ENCODE measurements at places on chromosomes 2 and 18.

- no peak for DNase-seq
Observed at GRCh38 chr2:175463589-175464310, 282.2 kb upstream of the ATP5MC3 start.

DNA sequence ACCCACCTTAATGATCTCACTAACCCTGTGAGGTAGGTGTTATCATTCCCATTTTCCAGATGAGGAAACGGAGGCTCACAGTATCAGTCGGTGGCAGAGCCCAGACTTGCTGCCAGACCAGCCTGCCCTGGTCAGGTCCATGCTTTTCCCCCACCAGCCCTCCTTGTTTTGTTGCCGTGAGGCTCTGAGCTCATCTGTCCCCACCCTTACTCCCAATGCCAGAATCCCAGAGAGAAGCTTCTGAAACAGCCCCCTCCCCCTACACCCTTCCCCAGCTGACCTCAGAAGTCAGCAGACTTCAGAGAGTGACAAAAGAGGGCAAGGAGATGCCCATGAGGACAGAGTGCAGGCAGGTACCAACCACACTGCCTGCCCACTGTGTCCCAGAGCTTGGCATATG is 20.8 kb upstream of the TNS1 start:
- DNase-seq, result no peak

DNA sequence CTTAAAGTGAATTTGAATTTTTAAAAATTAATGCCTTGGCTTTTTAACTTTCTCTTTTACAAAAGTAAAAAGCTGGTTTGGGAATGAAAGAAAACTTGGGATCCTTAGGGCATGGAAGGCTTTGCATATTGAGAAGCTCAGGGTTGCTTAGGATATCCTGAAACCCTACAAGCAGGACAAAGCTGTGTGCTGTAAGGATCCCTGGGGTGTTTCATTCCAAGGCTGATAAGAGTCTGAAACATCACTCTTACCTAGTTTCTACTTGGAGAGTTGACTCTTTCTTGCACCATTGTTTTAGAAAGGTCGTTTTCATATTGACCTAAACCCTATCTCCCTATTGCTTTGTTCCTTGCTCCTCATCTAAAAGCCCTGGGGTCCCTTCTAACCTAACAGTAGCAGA is 325.9 kb upstream of the NT5C1B start:
- no peak for DNase-seq

DNA sequence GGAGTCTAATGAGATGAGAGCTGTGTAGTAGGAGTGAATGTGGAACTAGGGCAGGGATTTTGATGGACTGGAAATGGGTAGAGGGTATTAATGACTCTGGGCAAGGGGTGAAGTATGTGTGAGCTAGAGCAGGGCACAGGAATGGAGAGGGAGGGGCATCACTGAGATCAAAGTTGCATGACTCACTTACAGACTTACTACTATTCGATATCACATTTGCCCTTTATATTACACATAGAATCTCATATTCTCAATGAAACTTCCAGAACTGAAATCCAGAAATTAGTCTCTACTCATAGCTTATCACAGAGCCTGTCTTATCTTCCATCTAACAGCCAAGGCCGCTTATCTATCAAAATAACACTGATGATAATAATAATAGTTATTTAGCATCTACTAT is 20.0 kb upstream of the ITGB6 start:
- no peak for DNase-seq

GRCh38 chr2:171430516-171431410 is 3.0 kb downstream of the METTL8 start:
- no peak for DNase-seq

DNA sequence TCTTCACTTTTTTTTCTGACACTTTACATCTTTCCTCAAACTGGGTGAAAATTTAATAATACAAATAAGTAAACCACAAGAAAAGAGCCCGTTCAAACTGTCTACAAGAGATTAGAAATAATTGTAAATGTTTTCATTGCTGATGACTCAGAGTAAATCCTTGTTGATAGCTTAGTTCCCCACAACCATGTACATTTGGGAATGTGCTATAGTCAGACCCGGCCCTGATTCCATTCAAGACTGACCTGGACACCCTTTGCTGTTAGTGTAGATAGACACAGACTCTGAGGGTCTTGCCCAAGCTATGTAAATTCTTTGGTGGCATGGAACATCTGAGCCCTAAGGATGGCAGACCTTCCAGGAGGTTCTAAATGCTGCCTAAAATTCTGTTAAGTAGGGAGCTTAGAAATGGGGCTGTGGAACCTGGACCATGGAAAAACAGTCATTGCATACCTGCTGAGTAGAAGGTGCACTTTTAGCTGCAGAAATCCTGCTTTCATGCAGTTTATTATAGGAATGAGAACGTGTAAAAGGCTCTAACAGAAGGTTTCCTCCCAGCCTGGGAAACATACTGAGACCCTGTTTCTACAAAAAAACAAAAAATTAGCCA is 3.7 kb downstream of the MALT1 start:
- DNase-seq, result no peak

All from stromal cell of bone marrow (primary cell).